Spinal cord (tissue), 10 donors: ENCODE measurements at places on chromosomes 3 and 15. TPM values are rescaled to one million over a fixed set of nuclear protein-coding genes. Genes with fewer than 3 reads are reported as not detected.

Gene GRK7
- not detected for polyA plus RNA-seq

Gene IL20RB
- 0.67 TPM for polyA plus RNA-seq

Gene MFSD1
- polyA plus RNA-seq: 42.9 TPM

Gene ZNF80
- not detected for polyA plus RNA-seq

Gene SLC15A2
- polyA plus RNA-seq: 55.9 TPM

Gene TRH
- polyA plus RNA-seq: 23.6 TPM

Gene MUSTN1
- polyA plus RNA-seq: 0.65 TPM

Gene CTXN2
- polyA plus RNA-seq: 1.1 TPM

Gene GP5
- polyA plus RNA-seq: 0.29 TPM

Gene CMC1
- polyA plus RNA-seq: 21.1 TPM

Gene ZNF502
- polyA plus RNA-seq: 9.6 TPM

Gene GABRB3
- 61.0 TPM for polyA plus RNA-seq

Gene CTXND1
- 23.3 TPM for polyA plus RNA-seq

Gene APH1B
- 17.9 TPM for polyA plus RNA-seq

Gene PXYLP1
- polyA plus RNA-seq: 41.7 TPM

Gene PLA2G4B
- 31.2 TPM for polyA plus RNA-seq

Gene CCR8
- not detected for polyA plus RNA-seq

Gene MAGI1
- polyA plus RNA-seq: 68.9 TPM

Gene PCOLCE2
- polyA plus RNA-seq: 8.8 TPM

Gene TTC21A
- 16.8 TPM for polyA plus RNA-seq

Gene MAP1A
- polyA plus RNA-seq: 230 TPM

Gene P2RY14
- 3.5 TPM for polyA plus RNA-seq

Gene TUSC7
- not detected for polyA plus RNA-seq

Gene CLPX
- polyA plus RNA-seq: 46.6 TPM

Gene RBPMS2
- polyA plus RNA-seq: 4.0 TPM

Gene DPPA2
- not detected for polyA plus RNA-seq

Gene GOLGA8Q
- 0.87 TPM for polyA plus RNA-seq

Gene P3H2
- polyA plus RNA-seq: 6.4 TPM

Gene ACTC1
- polyA plus RNA-seq: 39.0 TPM

Gene EHHADH
- 4.7 TPM for polyA plus RNA-seq

Gene ARHGAP11A
- 21.3 TPM for polyA plus RNA-seq

Gene OIP5
- polyA plus RNA-seq: 8.1 TPM

Gene CYP1A1
- polyA plus RNA-seq: 1.2 TPM

Gene TGM4
- 0.08 TPM for polyA plus RNA-seq

Gene UBA3
- polyA plus RNA-seq: 83.9 TPM

Gene CDHR4
- 0.59 TPM for polyA plus RNA-seq

Gene LOXL1
- polyA plus RNA-seq: 25.3 TPM

Gene GOLGA6L7
- polyA plus RNA-seq: 1.5 TPM

Gene DUSP7
- polyA plus RNA-seq: 28.4 TPM

Gene GPR176
- polyA plus RNA-seq: 28.1 TPM

Gene ASB14
- polyA plus RNA-seq: 0.62 TPM

Gene AADAC
- polyA plus RNA-seq: not detected

Gene PRICKLE2
- polyA plus RNA-seq: 24.9 TPM

Gene FAM98B
- polyA plus RNA-seq: 36.7 TPM

Gene POTEB3
- not detected for polyA plus RNA-seq

Gene KBTBD13
- not detected for polyA plus RNA-seq
